ENCODE measurements at places on chromosomes 11 and 22.

DNA sequence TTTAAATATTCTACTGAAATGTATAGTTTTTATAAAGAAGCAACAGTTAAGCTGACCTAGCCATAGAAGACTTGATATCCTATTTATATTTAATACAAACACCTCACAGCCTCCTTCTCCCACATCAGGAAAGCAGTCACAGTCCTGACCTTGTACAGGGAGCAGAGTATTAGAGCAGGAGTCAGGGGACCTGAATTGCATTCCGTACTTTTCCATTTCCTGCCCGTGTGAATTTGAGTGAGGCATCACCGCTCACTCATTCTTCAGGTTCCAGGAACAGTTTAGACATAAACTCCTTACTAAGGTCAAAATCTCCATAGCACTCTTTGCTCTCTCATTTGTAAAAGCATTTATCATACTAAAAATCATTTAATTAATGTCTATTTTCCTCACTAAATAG is 482.5 kb upstream of the FAT3 start:
- DNase-seq, result no peak

DNA sequence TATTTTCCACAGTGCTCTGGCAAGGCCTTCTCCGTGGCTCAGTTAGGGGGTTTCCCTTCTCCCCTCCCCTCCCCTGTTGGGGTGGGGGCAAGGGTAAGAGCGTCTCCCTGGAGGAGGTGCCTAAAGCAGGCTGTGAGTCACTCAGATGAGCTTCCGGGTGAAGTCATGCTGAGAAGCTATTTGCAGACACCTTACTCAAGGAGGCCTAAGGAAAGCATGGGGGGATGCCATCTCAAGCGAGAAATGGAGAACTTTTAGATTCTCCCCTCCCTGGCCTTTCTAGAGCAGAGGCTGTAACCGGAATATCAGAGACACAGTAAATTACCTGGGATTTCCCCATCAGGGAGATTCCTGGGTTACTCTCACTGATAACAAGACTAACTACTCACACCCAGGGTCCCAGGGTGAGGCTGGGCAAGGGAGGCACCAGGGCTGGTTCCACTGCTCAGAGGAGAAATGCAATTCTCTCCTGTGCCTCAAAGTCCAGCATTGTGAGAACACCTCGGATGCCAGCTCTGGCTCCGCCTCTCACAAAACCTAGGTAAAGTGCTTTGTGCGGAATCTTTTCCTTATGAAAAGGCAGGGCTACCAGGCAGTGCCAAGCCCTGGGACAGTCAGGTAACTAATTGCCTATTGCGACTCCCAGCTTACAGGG is 123.6 kb downstream of the ABTB2 start:
- peak; percentile 29 for DNase-seq

- no peak for DNase-seq
Observed at GRCh38 chr11:73059915-73060314, 82.2 kb downstream of the FCHSD2 start.

DNA sequence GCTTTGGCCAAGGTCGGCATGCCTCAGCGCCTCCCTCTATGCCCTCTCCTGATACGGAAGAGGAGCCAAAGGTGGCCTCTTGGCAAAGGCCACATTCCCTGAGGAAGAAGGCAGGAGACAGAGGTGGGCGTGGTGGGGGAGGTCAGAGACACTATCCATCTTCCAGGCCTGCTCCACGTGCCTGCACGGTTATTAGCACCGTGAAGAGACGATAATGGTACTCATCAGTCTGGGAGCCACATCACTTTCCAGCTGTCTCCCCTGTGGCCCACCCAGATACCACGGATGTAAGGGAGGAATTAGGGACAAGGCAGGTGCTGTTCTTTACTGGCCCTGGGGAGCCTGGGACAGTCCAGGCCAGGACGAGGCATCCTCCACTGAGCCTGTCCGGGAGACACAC is 354.3 kb downstream of the MN1 start:
- no peak for DNase-seq

DNA sequence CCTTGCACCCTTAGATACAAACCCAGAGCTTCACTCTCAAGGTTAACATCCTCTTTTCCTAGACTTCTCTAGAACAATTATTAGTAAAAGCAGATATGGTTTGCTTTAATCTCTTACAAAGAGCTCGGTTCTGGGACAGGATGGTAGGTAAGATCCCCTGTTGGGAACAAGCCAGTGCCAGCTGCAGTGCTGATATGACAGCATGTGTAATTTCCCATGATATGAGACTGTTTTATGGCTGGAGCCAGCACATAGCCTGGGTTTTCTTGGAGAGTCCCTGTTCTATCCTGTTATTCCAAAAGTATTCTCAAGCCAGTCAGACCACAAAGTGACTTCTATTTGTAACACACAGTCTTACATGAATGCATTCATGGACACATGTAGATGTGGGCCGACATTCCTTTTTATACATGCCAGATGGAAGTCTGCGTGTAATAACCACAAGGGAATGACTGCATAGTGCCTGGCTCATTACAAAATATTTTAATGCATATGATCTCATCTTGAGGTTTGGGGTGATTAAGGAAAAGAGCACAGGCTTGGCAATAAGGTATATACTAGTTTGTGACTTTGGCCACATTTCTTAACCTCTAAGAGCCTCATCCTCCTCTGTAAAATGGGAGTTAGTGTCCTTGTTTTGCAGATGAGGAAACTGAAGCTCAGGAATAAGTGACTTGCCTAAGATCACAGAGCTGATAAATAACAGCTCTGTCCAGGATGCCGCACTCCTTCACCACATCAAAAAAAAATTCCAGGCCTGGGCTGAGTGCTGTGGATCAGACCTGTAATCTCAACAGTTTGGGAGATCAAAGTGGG is 21.8 kb downstream of the CLMP start:
- DNase-seq, result peak; percentile 94

- no peak for DNase-seq
Observed at GRCh38 chr11:130145975-130146776, 13.4 kb upstream of the ST14 start.

DNA sequence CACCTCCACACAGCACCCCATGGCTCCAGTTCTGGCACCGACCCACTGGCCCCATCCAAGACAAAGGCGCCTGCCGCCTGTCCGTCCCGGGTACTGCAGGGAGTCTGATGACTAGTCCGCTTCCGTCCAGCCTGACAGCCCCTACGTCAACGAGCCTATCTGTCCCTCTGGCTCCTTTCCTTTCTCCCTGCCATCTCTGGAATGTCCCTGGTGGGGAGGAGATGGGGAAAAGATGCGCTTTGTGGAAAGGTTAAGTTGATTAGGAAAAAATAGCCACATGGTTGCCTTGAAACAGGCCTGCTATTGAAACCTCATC is 10.4 kb downstream of the PDGFB start:
- no peak for DNase-seq

DNA sequence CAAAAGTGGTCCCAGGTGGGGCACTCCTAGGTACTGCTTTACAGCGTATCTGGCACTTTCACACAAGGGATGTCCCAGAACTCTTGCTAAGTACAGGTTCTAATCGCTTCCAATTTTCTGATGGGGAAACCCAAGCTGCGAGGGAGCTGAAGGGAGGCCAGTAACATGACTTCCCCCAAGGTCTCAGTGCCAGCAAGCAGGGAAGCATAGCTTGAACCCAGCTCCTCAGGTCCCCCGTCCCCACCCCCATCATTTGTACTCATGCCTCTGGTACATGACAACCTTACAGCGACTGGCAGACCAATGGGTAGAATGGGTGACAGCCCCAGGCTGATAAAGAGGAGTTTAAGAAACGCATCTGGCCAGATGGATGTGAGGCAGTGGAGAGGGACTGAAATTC is 716 bp upstream of the ABCC8 start:
- DNase-seq, result no peak

GRCh38 chr11:46942172-46942571 is 5.6 kb downstream of the CSTPP1 start:
- DNase-seq, result no peak

- peak; percentile 58 for DNase-seq
Observed at GRCh38 chr22:35349704-35350538, 31.0 kb upstream of the HMOX1 start.

GRCh38 chr11:61781585-61781984 is 10.8 kb downstream of the TMEM258 start:
- DNase-seq, result no peak

- no peak for DNase-seq
Observed at GRCh38 chr11:74532501-74533246, 39.1 kb upstream of the LIPT2 start.

DNA sequence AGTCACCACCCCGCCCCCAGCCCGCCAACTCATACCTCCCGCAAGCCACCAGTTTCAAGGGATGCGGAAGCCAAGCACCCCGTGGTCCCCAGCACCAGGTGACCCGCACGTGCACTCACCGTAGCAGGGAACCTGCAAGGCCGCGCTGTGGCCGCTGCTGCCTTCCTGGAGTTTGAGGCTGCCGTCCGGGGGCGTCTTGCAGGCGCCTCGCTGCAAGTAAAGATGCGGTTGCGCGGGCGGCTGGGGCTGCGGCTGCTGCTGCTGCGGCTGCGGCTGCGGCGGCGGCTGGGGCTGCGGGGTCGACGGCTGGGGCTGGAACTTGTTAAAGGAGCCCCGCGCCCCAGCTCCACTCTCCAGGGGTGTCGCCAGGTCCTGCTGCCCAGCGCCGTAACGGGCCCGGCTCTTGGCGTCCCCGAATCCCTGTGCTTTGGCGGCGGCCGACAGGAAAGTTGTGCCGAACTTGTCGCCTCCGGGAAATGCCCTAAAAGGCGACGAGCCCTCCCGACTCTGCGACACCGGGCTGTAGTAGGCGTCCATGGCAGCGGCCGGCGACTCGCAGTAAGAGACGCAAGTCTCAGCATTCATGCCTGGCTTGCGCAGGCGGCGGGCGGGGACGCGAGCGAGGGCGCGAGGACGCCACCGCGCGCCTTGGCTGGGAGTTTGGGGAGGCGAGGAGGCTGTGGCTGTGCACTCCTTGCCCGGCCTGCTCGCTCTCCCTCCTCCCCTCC is at the start of gene ALX4:
TSS of gene ALX4 (minus strand) at position 662 of the 728 bp plus-strand sequence. CDS start at position 585, 77 bp downstream.
- peak; percentile 92 for DNase-seq

Measured in adipocyte (in vitro differentiated cells).